ENCODE measurements at places on chromosomes 3 and 15.

GRCh38 chr15:62853114-62853840 is 189.3 kb upstream of the TPM1 start:
- no peak for DNase-seq

DNA sequence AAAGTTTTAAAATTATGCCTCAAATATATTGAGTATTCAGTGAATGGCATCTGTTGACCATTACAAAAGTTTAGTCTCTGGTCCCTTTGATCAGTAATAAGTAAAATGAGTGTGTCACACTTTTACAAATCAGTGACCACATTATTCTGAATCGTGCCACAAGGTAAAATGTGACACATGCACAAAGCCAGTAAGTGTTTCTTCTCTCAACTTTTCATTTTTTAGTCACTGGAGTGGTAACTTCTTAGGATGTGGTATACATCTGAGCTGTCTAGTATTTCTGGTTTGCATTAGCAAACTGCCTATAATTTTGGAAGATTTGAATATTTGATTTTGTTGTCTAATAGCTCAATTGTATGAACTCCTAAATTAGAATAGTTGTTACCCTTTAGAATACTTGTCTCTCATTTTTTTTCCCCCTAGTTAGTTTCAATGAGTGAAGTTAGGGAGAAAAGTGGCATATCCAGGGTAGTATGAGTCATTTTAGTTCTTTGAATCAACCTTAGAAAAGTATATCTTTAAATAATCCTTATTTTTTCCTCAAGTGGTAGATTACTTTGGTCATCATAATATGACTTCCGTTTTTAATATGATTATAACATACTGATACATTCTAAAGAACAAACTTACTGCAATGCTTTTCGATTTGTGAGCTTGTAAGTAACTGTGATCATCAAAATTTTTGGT is 18.1 kb downstream of the DNAJC13 start:
- DNase-seq, result no peak

DNA sequence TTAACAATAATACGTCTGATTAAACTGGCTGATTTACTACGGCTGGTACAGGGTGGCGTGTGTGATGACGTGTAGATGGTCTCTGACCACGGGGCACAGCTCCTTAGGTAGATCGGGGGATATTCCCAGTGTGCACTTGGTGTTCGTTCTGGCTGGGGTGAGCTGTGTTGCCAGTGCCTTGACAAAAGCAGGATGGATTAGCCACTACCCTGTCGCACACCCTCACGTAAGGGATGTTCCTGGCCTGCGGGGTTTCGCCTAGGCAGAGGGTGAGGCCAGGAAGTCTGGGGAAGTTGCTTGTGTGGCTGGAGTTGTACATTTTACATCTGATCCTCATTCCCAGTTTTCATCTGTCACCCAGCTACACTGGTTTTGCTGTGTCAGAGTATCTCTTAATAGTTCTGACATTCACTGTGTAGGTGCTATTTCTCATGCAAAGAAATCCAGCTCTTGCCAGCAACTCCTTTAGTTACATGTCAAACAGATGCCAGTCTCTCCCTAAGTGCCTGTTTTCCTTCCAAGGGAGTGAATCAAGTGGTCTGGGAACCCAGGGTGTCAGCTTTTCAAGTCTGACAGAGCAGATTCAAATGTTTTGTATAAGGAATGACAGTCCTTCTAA is 66.1 kb upstream of the CCR4 start:
- no peak for DNase-seq

- DNase-seq, result no peak
These were observed 192.9 kb upstream of the CCDC54 start for GRCh38 chr3:107184375-107184774.

DNA sequence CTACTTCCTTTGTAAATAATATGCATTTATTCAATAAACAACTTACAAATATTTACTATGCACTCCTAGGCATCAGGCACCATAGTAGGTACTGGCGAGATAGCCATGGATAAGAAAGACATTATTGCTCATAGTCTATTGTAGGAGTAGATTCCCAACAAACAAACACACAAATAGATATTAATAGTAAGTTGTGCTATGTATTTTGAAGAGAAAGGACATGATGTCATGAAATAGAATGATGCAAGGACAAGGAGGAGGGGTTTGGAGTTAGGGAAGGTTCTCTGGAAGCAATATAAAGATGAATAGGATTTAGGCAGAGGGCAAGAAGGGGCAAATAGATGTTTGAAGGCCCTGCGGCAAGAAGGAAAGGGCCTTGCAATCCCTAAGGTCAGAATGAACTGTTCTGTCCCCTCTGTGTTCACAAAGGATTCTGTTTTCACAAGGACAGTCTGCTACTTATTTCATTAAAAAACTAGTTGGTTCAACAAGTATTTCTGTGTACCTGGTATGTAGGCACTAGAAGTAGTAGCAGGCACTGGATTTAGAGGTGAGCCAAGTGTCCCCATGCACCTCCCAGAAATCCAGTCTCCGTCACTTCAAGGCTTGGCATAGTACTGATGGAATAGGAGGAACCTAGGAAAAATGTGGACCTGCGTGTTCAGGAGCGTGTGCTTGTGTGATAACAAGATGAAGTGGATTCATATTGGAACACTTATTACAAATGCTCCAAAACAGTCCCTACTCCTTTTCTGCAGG is 231.8 kb upstream of the TPRG1 start:
- no peak for DNase-seq

DNA sequence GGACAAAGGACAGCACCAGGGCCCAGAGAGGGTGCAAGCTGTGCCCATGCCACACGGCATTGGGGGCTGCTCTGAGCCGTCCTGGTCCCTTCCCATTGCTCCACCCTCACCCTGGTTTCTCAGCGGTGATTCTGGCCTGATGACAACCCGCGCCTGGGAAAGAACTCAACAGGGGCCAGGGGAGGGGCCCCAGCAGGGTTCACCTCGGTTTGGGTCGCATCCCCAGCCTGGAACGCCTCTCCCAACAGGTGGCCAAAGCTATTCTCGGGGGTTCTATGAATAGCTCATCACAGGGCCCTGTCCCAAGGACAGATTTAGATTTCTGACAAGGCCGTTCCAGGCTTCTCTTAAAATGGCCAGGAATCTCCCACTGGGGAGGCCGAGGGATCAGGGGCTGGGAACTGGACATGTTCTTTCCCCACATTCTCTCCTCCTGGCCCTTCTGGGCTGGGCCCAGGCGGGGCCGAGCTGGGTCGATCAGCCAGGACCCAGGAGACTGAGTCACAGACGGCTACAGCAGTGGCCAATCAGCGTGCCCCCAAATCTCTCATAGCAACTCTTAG is 17.9 kb downstream of the GRIP2 start:
- DNase-seq, result no peak

- DNase-seq, result no peak
These were observed 22.4 kb downstream of the HPS3 start for GRCh38 chr3:149151843-149152242.

DNA sequence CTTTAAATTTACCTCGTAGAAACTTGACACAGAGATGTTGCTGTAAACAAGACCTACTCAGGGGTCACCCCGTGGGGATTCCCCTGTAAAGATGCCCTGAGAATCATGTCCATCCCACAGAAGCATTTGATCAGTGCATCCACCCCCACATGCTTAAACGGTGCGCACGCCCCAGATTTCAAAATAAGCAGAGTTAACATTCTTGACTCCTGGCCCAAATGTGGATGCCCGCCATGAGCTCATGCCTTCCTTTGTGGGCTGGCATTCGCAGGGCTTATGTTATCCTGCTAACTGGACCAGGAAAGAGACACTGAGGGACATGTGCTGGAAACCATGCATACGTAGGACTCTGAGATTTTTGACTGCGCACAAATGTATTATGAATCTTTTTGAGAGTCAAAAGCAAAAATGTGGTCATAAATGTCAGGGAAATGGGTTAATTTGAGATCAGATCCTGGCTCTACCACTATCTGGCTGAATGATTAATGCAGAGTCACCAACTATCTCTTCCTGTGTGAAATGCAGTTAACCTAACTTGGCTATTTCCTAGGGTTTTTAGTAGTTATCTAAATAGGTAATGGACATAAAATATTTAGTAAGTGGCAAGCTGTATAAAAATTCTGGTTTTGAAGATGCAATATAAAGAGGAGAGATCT is 9.1 kb upstream of the TP63 start:
- DNase-seq, result no peak

DNA sequence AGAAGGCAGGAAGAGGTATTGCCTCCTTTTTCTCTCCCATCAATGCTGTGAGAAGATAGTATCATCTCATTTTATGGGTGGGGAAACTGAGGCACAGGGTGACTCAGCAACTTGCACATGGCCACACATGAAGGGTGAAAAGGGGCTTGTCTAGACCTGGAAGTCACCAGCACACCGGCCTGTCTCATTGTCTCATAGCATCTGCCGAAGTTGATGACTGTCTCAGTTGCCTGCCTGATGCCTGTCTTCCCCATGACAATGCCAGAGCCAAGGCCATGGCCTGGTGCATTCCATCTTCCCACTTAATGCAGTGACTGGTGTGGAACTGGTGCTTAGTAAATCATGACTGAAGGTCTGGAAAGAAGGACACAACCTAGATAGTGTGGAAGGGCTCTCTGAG is 27.9 kb upstream of the PRR23E start:
- no peak for DNase-seq

DNA sequence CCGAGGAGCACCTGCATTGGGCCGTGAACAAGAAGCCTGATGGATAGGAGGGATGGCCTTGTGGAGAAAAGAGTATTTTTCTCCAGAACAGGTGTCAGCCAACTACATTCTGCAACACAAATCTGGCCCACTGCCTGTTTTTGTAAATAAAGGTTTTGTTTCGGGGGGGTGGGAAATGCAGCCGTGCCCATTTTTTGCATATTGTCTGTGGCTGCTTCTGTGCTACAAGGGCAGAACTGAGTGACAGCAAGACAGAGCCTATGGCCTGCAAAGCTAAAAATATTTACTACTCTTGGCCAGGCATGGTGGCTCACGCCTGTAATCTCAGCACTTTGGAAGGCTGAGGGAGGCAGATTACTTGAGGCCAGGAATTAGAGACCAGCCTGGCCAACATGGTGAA is 95.9 kb upstream of the AKAP13 start:
- no peak for DNase-seq

DNA sequence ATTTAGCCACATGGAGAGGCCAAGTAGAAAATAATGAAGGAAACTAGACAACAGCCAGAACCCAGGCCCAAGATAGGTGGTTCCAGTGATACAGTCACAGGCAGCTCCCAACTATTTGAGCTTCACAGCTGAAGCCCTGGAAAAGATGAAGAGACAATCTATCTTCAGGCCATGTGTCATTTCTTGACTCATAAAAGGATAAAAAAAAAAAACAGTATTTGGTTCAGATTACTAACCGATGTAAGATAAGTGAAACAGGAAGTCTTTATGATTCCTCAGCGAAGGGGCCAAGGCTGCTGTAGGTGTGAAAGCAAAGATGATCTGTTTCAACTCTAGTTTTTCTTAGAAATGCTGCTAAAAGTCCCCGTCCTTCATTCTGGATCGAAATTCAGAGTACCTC is 394.6 kb downstream of the ZNF385D start:
- peak; percentile 32 for DNase-seq

- no peak for DNase-seq
These were observed 135.8 kb downstream of the NSMCE3 start for GRCh38 chr15:29133791-29134190.

DNA sequence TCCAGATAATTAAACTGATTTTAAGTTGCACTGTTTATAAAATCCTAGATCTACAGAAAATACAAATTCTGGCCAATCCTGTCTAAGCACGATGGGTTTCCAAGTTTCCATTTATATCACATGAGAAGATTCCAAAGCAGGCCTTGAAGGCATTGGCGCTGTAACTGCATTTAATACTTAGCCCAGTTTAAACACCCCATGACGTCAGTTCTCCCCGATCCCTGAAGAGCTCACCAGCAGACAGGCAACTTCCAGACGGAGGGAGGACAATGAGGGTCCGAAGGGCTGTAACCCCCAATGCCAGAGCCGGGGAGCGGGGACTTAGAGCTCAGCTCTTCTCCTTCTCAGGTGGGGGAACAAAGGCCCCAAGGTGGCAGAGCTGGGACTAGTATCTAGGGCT is 117.3 kb downstream of the XXYLT1 start:
- no peak for DNase-seq

DNA sequence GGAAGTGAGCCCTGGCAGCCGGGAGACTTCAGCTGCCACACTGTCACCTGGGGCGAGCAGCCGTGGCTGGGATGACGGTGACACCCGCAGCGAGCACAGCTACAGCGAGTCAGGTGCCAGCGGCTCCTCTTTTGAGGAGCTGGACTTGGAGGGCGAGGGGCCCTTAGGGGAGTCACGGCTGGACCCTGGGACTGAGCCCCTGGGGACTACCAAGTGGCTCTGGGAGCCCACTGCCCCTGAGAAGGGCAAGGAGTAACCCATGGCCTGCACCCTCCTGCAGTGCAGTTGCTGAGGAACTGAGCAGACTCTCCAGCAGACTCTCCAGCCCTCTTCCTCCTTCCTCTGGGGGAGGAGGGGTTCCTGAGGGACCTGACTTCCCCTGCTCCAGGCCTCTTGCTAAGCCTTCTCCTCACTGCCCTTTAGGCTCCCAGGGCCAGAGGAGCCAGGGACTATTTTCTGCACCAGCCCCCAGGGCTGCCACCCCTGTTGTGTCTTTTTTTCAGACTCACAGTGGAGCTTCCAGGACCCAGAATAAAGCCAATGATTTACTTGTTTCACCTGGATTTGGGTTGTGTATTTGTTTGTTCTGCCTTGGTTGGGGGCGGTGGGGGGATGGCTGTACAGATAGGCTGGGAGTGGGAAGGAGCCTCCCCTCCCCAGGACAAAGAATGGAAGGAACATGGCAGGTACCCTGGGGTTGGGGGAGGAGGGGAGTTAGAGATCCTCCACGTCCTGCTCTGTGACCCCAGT is 2.9 kb upstream of the GRM2 start:
- DNase-seq, result no peak

GRCh38 chr15:66369773-66370651 is 13.5 kb upstream of the TIPIN start:
- no peak for DNase-seq

- DNase-seq, result no peak
These were observed 10.6 kb downstream of the PPM1M start for GRCh38 chr3:52256159-52256558.

DNA sequence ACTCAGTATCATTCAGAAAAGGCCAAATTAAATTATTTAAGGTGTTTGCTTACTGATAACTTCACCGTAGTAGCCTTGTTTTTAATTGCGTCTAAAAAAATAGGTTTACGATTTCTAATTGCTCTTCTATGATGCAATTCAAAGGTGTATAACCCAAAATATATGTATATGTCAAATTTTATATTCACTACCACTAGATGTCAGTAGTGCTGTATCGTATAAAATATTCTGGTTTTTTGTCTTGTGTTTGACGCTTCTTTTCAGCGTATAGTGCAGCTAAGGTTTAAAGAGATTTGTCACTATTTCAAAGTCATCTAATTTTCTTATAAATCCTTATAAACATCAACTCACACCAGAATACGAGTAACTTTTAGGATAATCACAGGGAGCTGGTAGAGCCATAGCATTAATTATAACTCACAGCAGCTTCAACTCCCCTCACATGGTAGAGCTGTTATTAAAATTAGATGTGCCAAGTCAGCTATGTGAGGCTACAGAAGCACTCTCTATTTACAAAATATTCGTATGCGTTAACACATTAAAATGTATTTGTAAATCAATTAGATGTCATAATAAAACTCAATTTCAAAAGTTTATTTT is 3.5 kb downstream of the PFN2 start:
- peak; percentile 65 for DNase-seq
